Gastroesophageal sphincter (tissue), 4 donors: ENCODE measurements at places on chromosomes 2 and 18.

GRCh38 chr18:41155910-41156851 lies 798.9 kb upstream of the PIK3C3 start:
- H3K27me3 ChIP-seq, result no peaks in the 10 kb centered on the region
- ATAC-seq, result no peak
- H3K4me3 ChIP-seq, result no peak overlapping the region
- H3K36me3 ChIP-seq, result no peaks in the 10 kb centered on the region
- H3K27ac ChIP-seq, result no peak overlapping the region

- no peak overlapping the region for H3K4me3 ChIP-seq
- no peaks in the 10 kb centered on the region for H3K36me3 ChIP-seq
- no peak overlapping the region for H3K27ac ChIP-seq
- no peaks in the 10 kb centered on the region for H3K27me3 ChIP-seq
Measured at GRCh38 chr2:16325016-16325975, 340.3 kb downstream of the CYRIA start.

DNA sequence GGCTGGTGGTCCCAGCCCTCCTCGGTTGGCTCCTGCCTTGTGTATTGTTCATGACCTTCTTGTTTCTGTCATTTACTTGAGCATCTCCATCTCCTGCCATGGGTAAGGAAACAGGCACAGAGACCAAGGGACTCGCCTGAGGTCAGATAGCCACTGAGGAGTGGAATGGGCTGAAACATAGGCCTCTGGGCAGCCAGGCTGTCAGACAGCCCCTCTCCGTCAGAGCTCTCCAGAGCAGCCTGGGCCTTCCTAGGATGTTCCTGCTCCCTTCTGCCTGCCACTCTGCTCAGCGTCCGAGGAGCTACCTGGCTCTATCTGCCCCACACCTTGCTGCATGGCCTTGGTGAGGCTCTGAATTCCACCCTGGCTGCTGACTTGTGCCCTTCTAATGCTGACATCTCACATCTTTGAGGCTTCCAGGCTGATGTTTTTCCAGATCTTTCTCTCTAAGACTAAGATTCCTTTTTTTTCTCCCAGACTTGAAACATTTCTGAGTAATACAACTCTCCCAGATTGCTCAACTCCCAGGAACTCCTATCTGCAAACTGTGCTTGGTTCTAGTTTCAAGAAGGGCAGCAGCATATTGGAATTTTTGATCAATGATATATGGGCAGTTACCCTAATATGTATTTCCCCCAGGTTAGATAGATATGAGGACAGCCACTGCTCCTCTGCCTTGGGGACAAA lies 67.7 kb downstream of the MCFD2 start:
- peak overlapping the region; percentile 99 for H3K27ac ChIP-seq
- H3K4me1 ChIP-seq, result peaks cover 76% of the 10 kb centered on the region

DNA sequence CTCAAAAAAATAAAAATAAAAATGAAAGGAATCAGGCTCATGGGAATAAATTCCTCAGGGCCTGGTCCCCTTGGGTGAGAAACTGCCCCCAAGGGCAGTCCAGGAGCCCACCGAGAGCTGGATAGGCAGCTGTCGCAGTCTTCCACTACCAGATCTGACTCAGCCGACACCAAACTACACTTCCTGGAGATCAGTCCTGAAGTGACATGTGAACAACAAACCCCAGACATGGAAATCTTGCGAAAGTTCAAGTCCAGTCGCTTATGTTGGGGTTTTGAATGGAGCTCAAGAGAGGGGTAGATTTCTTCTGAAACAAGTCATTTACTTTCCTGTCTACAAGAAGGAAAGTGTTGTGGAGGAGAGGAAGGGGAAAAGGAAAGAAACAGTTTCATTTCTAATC lies 12.9 kb downstream of the ADCY3 start:
- no peak for ATAC-seq
- H3K36me3 ChIP-seq, result peaks cover 19% of the 10 kb centered on the region
- no peaks in the 10 kb centered on the region for H3K4me1 ChIP-seq
- no peak overlapping the region for H3K4me3 ChIP-seq
- H3K27ac ChIP-seq, result no peak overlapping the region

GRCh38 chr2:115160531-115161080 lies 718.2 kb downstream of the DPP10 start:
- peaks cover 18% of the 10 kb centered on the region for H3K4me1 ChIP-seq
- peaks cover 41% of the 10 kb centered on the region for H3K27me3 ChIP-seq
- ATAC-seq, result no peak
- peak overlapping the region; percentile 45 for H3K4me3 ChIP-seq
- no peak overlapping the region for H3K27ac ChIP-seq

DNA sequence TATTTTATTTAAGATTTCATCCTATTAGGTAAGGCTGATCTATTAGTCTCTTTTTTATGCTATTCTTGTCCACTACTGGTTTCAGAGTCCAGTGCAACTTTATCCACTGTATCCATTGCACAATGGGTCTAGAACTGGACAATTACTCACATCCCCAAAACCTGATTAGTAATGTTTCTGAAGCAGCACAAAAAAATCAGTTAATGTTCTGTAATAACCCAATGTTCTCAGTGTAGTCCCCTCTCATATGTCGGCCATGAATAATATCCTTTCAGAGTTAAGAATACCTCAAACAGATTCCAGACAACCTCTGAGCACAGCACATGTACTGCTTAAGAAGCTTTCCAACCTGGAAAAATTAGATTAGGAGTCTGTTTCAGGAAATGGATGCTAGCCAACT lies 29.7 kb downstream of the MGAT4A start:
- peak overlapping the region; percentile 55 for H3K27ac ChIP-seq
- no peak overlapping the region for H3K4me3 ChIP-seq
- no peaks in the 10 kb centered on the region for H3K27me3 ChIP-seq
- peaks cover 7% of the 10 kb centered on the region for H3K4me1 ChIP-seq
- H3K36me3 ChIP-seq, result no peaks in the 10 kb centered on the region

GRCh38 chr18:36389811-36390581 lies 92.5 kb downstream of the FHOD3 start:
- H3K4me1 ChIP-seq, result no peaks in the 10 kb centered on the region
- H3K4me3 ChIP-seq, result no peak overlapping the region
- H3K36me3 ChIP-seq, result no peaks in the 10 kb centered on the region
- H3K27me3 ChIP-seq, result no peaks in the 10 kb centered on the region
- no peak for ATAC-seq
- no peak overlapping the region for H3K27ac ChIP-seq

DNA sequence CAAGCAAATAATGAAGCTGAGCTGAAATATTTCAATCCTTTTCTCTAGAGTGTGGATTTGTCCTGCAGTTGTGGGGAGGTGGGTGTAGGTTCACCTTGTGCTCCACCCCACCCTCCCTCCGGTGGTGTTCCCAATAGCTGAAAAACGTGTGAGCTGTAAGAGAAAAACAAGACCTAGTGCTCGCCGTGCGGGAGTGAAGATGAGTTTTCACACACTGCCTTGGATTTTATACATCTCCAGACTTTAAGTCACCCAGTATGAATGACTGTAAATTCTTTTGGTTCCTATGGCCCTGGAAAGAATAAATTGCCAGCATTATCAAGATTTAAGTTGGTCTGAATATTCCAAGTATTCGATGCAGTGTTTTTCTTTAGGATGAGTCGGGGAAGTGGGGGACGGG lies 1.9 kb upstream of the SOX11 start:
- peaks cover 82% of the 10 kb centered on the region for H3K27me3 ChIP-seq
- no peak for ATAC-seq
- no peaks in the 10 kb centered on the region for H3K36me3 ChIP-seq
- no peaks in the 10 kb centered on the region for H3K4me1 ChIP-seq
- H3K4me3 ChIP-seq, result no peak overlapping the region

DNA sequence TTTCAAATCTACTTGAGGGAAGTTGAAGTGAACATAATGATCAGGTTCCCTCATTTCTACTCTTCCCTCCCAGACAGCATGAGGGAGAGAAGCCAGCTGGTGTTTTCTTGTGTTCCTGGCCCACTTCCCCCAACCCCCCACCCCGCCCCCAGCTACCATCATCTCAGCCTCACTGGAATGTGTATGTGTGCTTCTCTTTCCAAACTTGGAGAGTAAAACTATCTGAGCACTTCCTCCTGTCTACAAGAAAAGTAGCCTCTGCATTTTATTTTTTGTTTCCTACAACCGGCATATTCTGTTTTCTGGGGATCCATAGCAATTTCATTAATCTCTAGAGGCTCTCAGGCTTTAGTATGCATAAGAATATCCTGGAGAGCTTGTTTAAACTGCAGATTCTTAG lies 53.6 kb upstream of the GRHL1 start:
- no peak for ATAC-seq
- H3K27ac ChIP-seq, result peak overlapping the region; percentile 14
- no peaks in the 10 kb centered on the region for H3K36me3 ChIP-seq
- peaks cover 17% of the 10 kb centered on the region for H3K4me1 ChIP-seq
- no peaks in the 10 kb centered on the region for H3K27me3 ChIP-seq
- no peak overlapping the region for H3K4me3 ChIP-seq

DNA sequence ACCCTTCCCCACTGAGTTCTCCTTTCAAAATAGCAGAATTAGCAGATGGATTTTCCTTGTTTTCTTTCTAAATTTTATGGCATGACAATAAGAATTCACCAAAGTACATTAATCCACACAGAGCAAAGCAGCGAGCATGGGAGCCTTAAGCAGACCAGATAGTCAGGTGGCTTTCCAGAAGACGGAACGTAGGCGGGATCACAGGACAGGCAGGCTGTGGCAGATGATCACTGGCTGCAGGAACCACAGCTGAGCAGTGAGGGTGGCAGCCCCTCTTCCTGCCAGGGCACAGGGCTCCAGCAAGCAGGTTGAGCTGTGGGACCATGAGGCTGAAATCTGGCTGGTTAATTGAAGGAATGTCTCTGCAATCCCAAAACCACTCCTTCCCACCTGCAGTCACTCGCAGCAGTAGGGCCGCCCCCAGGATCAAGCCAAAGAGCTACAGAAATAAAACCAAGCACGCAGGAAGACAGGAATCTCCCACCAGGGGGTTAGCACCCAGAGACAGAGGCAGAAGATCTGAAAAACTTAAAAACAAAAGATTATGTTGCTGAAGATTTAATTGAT lies 259.9 kb downstream of the EIPR1 start:
- no peaks in the 10 kb centered on the region for H3K27me3 ChIP-seq
- no peak overlapping the region for H3K4me3 ChIP-seq
- H3K4me1 ChIP-seq, result no peaks in the 10 kb centered on the region
- no peak overlapping the region for H3K27ac ChIP-seq

- no peaks in the 10 kb centered on the region for H3K36me3 ChIP-seq
- H3K4me3 ChIP-seq, result no peak overlapping the region
- H3K27ac ChIP-seq, result no peak overlapping the region
- H3K27me3 ChIP-seq, result no peaks in the 10 kb centered on the region
Measured at GRCh38 chr2:58073751-58074150, 27.1 kb downstream of the VRK2 start.

- H3K4me3 ChIP-seq, result no peak overlapping the region
- H3K27me3 ChIP-seq, result peaks cover 57% of the 10 kb centered on the region
- ATAC-seq, result no peak
- no peak overlapping the region for H3K27ac ChIP-seq
- no peaks in the 10 kb centered on the region for H3K36me3 ChIP-seq
- no peaks in the 10 kb centered on the region for H3K4me1 ChIP-seq
Measured at GRCh38 chr2:236257575-236257974, 6.6 kb downstream of the ASB18 start.

GRCh38 chr18:43620936-43621335 lies 343.6 kb upstream of the SYT4 start:
- no peak for ATAC-seq
- H3K27me3 ChIP-seq, result no peaks in the 10 kb centered on the region
- no peak overlapping the region for H3K27ac ChIP-seq
- no peaks in the 10 kb centered on the region for H3K4me1 ChIP-seq
- H3K4me3 ChIP-seq, result no peak overlapping the region
- no peaks in the 10 kb centered on the region for H3K36me3 ChIP-seq

GRCh38 chr2:195759877-195760276 lies 102.9 kb downstream of the SLC39A10 start:
- H3K27ac ChIP-seq, result no peak overlapping the region
- ATAC-seq, result no peak

GRCh38 chr2:11695576-11695975 lies 25.6 kb upstream of the NTSR2 start:
- peaks cover 11% of the 10 kb centered on the region for H3K4me1 ChIP-seq
- H3K27me3 ChIP-seq, result no peaks in the 10 kb centered on the region
- no peak overlapping the region for H3K27ac ChIP-seq

- no peak overlapping the region for H3K27ac ChIP-seq
- ATAC-seq, result no peak
- no peaks in the 10 kb centered on the region for H3K27me3 ChIP-seq
Measured at GRCh38 chr2:236706803-236707202, 137.2 kb downstream of the ACKR3 start.

GRCh38 chr2:1595274-1595673 lies 149.0 kb downstream of the PXDN start:
- no peak overlapping the region for H3K4me3 ChIP-seq
- H3K36me3 ChIP-seq, result no peaks in the 10 kb centered on the region
- H3K27me3 ChIP-seq, result peaks cover 15% of the 10 kb centered on the region
- no peak overlapping the region for H3K27ac ChIP-seq
- peaks cover 15% of the 10 kb centered on the region for H3K4me1 ChIP-seq
- ATAC-seq, result no peak

DNA sequence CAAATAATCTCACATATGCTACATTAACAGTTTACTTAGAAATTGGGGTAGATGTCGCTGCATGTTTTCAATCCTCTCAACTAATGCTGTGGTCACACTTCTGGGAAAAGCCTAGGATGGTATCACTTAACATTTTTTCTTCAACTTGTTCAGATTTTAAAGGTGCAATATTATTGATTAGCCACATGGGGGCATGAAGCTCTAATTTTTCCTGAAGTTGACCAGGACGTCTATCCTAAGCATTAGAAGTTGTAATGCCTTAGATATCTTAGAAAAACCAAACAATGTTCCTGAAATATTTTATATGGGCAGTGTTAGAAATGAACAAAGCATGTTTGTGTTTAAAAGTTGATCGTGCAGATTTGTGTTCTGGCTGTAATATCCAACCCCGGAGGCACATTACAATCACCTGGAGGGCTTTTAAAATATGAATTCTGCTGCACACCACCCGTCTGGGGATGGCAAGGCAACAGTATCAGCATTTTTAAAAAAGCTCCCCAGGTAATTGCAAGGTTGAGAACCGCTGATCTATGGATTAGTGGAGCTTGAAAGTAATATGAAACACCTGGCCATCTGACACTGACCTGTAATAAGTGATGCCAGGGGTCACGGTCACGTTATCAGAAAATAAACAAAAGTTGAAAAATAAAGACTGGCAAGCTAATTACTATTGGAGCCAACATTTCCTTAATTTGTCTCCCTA lies 100.5 kb upstream of the LMAN1 start:
- no peaks in the 10 kb centered on the region for H3K36me3 ChIP-seq
- no peak overlapping the region for H3K27ac ChIP-seq
- ATAC-seq, result peak; percentile 42
- peaks cover under 1% of the 10 kb centered on the region for H3K27me3 ChIP-seq
- H3K4me3 ChIP-seq, result no peak overlapping the region

DNA sequence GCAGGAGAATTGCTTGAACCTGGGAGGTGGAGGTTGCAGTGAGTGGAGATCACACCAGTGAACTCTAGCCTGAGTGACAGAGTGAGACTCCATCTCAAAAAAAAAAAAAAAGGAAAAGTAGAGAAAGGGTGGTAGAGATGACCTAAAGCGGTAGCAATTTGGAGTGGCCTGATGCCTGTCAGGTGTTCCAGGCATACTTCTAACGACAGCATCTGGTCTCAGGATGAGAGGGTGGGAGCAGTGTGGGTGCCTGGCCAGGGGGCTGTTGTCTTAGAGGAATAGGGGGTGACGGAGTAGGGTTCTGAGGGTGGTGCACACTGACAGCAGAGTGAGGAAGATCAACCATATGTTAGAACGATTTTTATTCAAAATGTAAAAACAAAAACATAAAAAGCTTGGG lies 21.8 kb downstream of the ZNF236 start:
- H3K27me3 ChIP-seq, result no peaks in the 10 kb centered on the region
- no peak overlapping the region for H3K27ac ChIP-seq
- H3K4me1 ChIP-seq, result peaks cover 17% of the 10 kb centered on the region
- no peak for ATAC-seq
- H3K4me3 ChIP-seq, result no peak overlapping the region

- peaks cover 5% of the 10 kb centered on the region for H3K4me1 ChIP-seq
- peaks cover 34% of the 10 kb centered on the region for H3K36me3 ChIP-seq
- peak overlapping the region; percentile 65 for H3K27ac ChIP-seq
- peak; percentile 68 for ATAC-seq
- H3K27me3 ChIP-seq, result no peaks in the 10 kb centered on the region
Measured at GRCh38 chr2:160294339-160294803, 94.3 kb upstream of the ITGB6 start.
